ENCODE measurements at places on chromosomes 7 and 10. TPM values are rescaled to one million over a fixed set of nuclear protein-coding genes. Genes with fewer than 3 reads are reported as not detected.

GRCh38 chr7:4715410-4715776 lies 33.3 kb downstream of the FOXK1 start:
- peak overlapping the region; percentile 33 for H3K4me3 ChIP-seq
- H3K27me3 ChIP-seq: no peaks in the 10 kb centered on the region
- H3K4me1 ChIP-seq: peaks cover 43% of the 10 kb centered on the region
- peak overlapping the region; percentile 56 for H3K27ac ChIP-seq
- peak; percentile 93 for DNase-seq

DNA sequence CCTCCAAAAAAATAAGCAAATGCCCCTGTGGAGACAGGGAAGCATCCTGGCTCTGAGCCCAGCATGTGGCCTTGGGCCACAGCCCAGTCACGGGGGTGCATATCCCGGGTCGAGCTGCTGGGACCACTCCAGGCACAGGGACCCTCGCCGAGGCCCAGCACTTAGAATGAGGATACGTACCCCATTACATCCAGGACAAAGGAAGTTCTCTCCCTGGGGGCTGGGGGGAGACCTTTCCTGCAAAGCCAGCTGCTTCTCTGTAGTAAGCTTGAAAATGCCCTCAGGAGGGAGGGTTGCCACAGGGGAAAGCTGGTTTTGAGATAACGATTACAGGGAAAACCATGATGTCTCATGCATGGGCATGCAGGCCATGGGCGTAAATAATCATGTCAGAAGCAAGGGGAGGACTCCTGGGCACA lies 75.5 kb downstream of the HIPK2 start:
- no peaks in the 10 kb centered on the region for H3K36me3 ChIP-seq
- H3K4me3 ChIP-seq: no peak overlapping the region
- no peak overlapping the region for H3K27ac ChIP-seq
- H3K4me1 ChIP-seq: no peaks in the 10 kb centered on the region
- H3K27me3 ChIP-seq: no peaks in the 10 kb centered on the region

DNA sequence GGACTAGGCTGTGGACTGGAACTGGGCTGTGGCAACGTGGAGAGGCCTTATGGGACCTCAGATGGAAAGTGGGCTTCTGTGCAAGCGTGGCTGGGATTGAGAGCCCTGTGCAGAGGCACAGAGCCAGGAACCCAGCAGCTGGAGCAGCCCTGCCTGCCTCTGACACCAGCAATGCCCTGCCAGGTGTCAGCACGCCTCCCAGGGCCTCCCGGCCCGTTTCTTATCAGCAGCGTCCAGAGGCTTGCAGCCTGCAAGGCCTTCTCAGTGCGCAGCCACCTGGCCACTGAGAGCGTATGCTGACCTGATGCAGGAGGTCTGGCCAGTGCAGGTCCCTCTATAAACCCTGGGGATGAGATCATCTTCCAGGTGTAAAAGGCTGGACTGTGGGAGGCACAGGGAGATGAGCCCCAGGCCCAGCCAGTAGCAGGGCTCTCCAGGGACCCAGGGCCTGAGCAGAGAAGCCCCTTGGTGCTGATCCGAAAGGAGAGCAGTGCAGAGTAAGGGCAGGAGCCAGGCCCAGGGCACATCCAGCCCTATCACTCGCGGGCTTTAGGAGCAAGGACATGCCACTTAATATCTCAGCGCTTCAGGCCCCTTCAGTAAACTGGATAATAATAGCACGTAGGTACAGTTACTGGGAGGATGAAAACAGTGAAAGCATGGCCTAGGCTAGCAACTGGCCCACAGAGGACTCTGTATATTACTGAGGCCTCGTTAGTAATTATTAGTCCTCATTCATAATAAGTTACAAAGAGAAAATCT lies 38.8 kb upstream of the ANTXRL start:
- H3K27me3 ChIP-seq: 0 out of 2 replicates have a peak, but pooled peaks cover 4% of the 10 kb centered on the region
- H3K36me3 ChIP-seq: no peaks in the 10 kb centered on the region
- H3K4me3 ChIP-seq: no peak overlapping the region
- DNase-seq: no peak
- H3K4me1 ChIP-seq: no peaks in the 10 kb centered on the region

DNA sequence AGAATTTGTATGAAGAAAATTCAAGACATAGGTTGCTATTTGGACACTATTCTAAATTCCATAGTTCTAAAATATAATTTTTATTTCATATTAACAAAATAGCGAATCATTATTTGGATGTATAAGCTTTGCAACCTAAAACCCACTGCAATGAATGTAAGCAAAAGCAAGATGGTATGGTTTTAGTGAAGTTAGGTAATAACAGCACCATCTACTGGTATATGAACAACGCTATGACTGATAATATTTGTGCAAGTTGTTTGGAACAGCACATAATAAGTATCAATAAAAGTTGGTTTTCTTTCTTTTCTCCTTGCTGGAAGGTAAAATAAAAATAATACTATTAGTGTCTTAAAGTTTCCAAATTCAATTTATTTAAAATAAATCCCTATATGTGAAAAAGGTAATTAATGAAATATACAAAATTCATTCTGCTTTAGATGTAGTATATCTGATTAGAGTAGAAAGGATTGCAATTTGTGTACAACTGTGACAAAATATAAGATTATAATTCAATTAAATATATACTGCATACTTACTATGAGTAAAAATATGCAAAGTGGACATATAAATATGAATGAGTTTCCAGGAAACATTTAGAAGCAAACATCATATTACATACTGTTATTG lies 79.0 kb upstream of the LSM8 start:
- no peaks in the 10 kb centered on the region for H3K27me3 ChIP-seq
- H3K4me3 ChIP-seq: no peak overlapping the region
- DNase-seq: peak; percentile 33
- H3K4me1 ChIP-seq: no peaks in the 10 kb centered on the region
- no peaks in the 10 kb centered on the region for H3K36me3 ChIP-seq

DNA sequence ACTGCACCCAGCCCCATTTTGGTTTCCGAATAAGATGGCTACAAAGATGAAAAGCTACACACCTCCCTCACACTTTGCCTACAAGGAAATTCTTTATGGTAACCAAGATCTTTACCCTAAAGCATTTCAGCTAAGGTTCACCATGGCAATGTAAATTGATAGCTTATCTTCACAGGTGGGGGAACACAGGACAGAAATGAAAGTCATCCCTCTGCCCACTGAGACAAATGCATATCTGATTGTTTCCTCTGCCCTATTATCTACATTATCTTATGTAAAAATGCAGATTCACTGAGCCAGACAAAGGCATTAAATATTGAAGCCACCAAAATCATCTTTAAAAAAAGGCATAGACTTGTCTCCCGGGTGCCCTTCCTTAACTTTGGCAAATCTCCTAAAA lies 3.2 kb upstream of the TMEM139 start:
- DNase-seq: no peak
- H3K27me3 ChIP-seq: no peaks in the 10 kb centered on the region
- H3K4me3 ChIP-seq: no peak overlapping the region
- no peaks in the 10 kb centered on the region for H3K36me3 ChIP-seq
- H3K27ac ChIP-seq: no peak overlapping the region
- peaks cover 13% of the 10 kb centered on the region for H3K4me1 ChIP-seq

- no peaks in the 10 kb centered on the region for H3K36me3 ChIP-seq
- no peak overlapping the region for H3K4me3 ChIP-seq
Observed at GRCh38 chr7:30731581-30731980, 20.4 kb upstream of the INMT start.

DNA sequence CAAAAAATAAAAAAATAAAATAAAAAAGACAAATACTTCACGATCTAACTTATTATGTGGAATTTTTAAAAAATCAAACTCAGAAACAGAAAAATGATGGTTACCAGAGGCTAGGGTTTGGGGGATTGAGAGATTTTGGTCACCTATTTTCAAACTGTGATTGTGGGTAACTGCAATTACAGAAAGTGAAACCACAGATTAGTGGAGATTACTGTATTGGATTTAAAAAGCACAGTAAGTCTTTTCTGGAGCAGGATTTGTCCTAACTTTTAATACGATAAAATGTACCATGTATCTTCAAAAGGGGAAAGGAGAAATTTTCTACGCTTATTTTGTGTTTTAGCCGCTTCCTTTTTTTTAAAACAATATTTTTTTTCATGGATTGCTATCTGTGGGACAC lies 1204.9 kb upstream of the LRRTM3 start:
- H3K27ac ChIP-seq: no peak overlapping the region
- H3K36me3 ChIP-seq: no peaks in the 10 kb centered on the region
- H3K4me1 ChIP-seq: no peaks in the 10 kb centered on the region

GRCh38 chr10:130771491-130771946 lies 540.0 kb downstream of the TCERG1L start:
- H3K36me3 ChIP-seq: no peaks in the 10 kb centered on the region
- H3K4me3 ChIP-seq: no peak overlapping the region
- no peaks in the 10 kb centered on the region for H3K27me3 ChIP-seq
- DNase-seq: no peak

GRCh38 chr10:97475936-97476594 lies 22.2 kb downstream of the MMS19 start:
- H3K27ac ChIP-seq: peak overlapping the region; percentile 74
- H3K4me1 ChIP-seq: peaks cover 22% of the 10 kb centered on the region

DNA sequence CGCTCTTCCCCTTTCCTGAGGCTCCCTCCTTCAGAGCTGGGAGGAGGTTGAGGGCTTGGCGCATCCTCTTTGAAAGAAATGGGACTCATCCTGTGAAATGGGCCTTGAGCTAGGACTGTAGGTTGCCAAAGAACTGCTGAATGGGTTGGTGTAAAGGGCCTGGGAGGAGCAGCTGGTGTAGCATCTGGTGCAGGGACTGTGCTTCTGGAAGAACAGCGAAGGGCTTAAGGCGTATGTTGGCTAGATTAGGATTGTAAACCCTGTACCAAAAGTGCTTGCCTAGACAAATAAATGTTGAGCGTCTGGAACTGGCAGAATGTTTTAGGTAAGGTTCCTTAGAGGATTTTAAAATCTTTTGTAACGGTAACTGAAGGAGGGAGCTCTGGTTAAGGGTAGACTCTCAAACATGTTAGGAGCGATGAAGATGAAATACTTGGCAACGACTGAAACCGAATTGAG lies 563 bp downstream of the STAM start:
- H3K27ac ChIP-seq: peak overlapping the region; percentile 96
- peak overlapping the region; percentile 94 for H3K4me3 ChIP-seq
- no peaks in the 10 kb centered on the region for H3K27me3 ChIP-seq

GRCh38 chr7:73532224-73532623 lies 10.1 kb upstream of the BAZ1B start:
- H3K27me3 ChIP-seq: no peaks in the 10 kb centered on the region
- H3K27ac ChIP-seq: no peak overlapping the region
- H3K36me3 ChIP-seq: 0 out of 2 replicates have a peak, but pooled peaks cover 5% of the 10 kb centered on the region
- H3K4me1 ChIP-seq: no peaks in the 10 kb centered on the region
- no peak for DNase-seq

GRCh38 chr10:111103196-111103840 lies 26.5 kb downstream of the ADRA2A start:
- no peaks in the 10 kb centered on the region for H3K36me3 ChIP-seq
- H3K4me3 ChIP-seq: no peak overlapping the region
- DNase-seq: no peak
- H3K4me1 ChIP-seq: no peaks in the 10 kb centered on the region
- peaks cover 12% of the 10 kb centered on the region for H3K27me3 ChIP-seq
- H3K27ac ChIP-seq: no peak overlapping the region

DNA sequence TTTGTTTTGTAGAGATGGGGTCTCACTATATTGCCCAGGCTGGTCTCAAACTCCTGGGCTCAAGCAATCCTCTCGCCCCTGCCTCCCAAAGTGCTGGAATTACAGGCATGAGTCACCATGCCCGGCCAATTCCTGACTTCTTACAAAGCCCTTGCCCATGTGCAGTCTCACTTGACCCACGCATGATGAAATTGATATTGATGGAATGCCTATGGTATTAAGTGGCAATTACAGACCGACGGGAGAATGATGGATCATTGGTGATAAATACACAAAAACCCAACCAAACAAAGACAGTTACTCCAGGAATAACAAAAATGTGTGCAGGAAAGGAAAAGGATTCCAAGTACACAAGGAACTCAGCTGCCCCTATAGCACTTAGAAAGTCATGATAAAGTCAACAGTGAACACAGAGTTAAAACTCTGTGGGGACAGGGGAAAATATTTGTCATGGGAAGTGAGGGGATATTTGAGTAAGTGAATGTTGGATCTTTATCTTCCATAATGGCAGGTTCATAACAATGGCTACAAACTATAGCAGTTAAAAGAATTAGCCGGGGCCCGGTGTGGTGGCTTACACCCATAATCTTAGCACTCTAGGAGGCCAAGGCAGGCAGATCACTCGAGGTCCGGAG lies 21.6 kb downstream of the HIP1 start:
- no peaks in the 10 kb centered on the region for H3K27me3 ChIP-seq
- H3K4me1 ChIP-seq: peaks cover 23% of the 10 kb centered on the region
- peak overlapping the region; percentile 31 for H3K27ac ChIP-seq
- H3K4me3 ChIP-seq: no peak overlapping the region

GRCh38 chr10:12042409-12042796 lies 206 bp downstream of the UPF2 start:
- peak overlapping the region; percentile 97 for H3K27ac ChIP-seq
- no peaks in the 10 kb centered on the region for H3K27me3 ChIP-seq
- no peaks in the 10 kb centered on the region for H3K36me3 ChIP-seq

- no peaks in the 10 kb centered on the region for H3K27me3 ChIP-seq
- no peak overlapping the region for H3K4me3 ChIP-seq
- no peak overlapping the region for H3K27ac ChIP-seq
- DNase-seq: no peak
- peaks cover 6% of the 10 kb centered on the region for H3K4me1 ChIP-seq
Observed at GRCh38 chr10:43968076-43968475, 319.4 kb upstream of the ZNF32 start.

ZNF212 gene
- 4.1 TPM for total RNA-seq

TACR2 gene
- total RNA-seq: not detected

H2BK1 gene
- total RNA-seq: not detected

LIPN gene
- total RNA-seq: not detected

TRPV6 gene
- total RNA-seq: not detected

SNX13 gene
- total RNA-seq: 34.2 TPM

FGFBP3 gene
- 0.32 TPM for total RNA-seq

DGKI gene
- total RNA-seq: 21.1 TPM

PPP1R9A gene
- not detected for total RNA-seq

CALY gene
- not detected for total RNA-seq

TMEM273 gene
- not detected for total RNA-seq

INTS1 gene
- 44.7 TPM for total RNA-seq

TACC2 gene
- total RNA-seq: 5.8 TPM

MLXIPL gene
- total RNA-seq: not detected

GHRHR gene
- total RNA-seq: not detected
